ENCODE measurements at places on chromosomes 4 and X.

DNA sequence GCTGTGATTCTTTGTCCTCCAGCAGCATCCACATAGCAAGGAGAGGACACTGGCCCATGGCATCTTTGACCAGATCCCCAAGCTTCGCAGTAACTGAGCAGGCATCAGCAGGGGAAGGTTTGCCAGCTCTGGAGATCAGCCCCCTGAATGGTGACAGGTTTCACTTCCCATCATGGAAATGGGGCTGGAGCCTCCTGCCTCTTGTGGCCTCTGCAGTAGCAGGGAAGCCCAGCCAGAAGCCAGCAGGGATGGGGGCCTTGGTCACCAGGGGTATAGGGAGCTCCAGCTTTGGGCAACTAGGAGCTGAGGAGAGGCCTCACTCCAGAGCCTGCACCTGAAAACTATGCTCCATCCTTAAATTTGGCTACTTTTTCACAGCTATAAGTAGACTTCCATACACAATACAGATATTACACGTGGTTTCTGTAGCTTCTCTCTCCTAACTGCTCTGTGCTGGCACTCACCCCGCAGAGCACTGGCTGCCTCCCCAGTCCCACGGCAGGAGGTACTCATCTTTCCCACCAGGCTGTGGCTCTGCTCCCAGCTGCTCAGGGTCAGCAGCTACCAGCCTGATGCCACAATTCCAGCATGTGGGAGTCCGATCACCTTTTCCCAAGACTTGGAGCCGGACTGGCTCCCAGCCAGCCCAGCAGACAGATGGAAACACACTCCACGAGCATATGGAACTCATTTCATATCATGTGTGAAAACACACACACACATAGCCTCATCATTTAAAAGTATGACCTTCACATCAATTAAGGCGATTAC, 2.8 kb downstream of the TMEM271 start:
- no peak for DNase-seq

DNA sequence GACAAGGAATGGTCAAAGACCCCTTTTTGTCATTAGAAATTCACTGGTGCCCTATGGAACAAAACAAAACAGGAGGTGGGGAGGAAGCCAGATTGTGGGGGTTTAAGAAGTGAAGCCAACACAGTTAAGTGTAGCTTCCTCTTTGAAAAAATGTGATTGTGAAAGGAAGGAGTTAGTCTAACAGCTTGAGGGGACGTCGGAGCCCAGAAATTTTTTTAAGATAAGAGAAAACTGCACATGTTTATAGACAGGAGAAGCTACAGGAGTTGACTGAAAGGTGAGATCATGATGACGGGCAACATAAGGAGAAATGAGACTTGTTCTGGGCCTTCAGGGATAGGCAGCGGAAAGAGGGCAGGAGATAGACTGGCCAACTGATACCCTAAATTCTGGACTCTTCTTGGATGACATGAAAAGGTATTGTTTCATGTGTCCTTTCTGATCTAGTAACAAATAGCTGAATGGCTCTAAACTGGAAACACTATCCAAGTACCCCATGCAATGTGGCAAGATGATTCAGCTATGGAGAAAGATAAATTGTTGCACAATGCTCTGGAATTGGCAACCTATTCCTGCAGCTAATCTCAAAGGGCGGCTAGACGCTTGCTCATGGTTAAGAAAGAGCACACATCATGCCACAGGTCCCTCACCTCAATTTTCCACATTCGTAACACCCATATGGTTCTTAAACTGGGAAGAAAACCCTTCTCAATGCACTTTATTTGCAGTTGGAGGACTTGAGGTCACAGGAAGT, 3.7 kb upstream of the HDAC8 start:
- DNase-seq, result no peak

DNA sequence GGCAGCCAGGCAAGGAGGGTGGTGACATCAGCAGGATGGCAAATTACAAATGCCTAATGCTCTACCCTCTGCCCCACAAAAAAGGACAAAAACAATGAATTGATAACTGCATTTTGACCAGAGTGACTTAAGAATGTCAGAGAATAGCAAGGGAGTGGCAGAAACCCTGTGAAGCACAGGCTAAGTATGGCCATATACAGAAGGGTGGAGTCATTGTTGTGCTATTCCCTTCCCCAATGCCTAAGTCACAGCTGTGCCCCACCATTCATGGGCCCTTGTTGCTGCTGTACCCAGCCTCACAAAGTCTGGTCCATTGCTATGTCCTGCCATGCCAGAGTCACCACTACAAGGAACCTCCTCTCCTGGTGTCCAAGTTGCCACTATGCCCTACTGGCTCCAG, 123.1 kb downstream of the NEK1 start:
- DNase-seq, result no peak

GRCh38 chr4:72817012-72817411, 248.0 kb upstream of the ADAMTS3 start:
- DNase-seq, result peak; percentile 10

- DNase-seq, result peak; percentile 4
Observed at GRCh38 chr4:173135241-173135847, 33.3 kb upstream of the GALNT7 start.

DNA sequence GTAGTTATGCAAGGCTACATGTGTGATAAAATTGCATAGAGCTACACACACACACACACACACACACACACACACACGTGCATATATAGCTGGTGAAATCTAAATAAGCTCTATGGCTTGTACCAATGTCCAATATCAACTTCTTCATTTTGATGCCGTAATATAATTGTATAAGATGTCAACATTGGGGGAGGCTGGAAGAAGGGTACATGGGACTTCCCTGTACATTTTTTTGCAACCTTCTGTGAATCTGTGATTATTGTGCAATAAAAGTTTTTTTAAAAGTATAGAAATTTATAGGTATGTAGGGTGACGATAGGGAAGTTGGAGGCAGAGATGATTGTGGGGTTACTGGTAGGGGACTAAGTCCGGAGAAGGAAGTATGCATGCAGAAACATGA, 105.5 kb downstream of the HDAC8 start:
- no peak for DNase-seq

GRCh38 chr4:38213083-38213805, 253.0 kb downstream of the PTTG2 start:
- no peak for DNase-seq

GRCh38 chr4:6721121-6721520, 5.1 kb downstream of the BLOC1S4 start:
- no peak for DNase-seq

DNA sequence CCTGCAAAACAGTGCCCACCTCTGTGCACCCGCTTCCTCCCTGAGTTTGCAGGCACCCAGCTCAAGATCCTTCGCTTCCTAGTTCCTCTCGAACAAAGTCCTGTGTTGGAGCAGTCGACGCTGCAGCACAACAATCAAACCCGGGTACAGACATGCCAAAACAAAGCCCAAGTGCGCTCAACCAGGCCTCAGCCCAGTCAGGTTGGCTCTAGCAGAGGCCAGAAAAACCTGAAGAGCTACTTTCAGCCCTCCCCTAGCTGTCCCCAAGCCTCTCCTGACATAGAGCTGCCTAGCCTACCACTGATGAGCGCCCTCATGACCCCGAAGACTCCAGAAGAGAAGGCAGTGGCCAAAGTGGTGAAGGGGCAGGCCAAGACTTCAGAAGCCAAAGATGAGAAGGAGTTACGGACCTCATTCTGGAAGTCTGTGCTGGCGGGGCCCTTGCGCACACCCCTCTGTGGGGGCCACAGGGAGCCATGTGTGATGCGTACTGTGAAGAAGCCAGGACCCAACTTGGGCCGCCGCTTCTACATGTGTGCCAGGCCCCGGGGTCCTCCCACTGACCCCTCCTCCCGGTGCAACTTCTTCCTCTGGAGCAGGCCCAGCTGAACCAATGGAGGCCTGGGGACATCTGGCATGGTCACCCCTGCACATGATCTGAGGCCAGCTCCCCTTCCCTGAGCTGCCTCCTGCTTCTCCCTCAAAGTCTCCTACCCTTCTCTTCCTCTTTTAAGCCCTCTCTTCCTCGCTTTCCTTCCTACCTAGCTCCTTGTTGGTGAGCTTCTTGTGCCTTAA, 6.9 kb downstream of the APEX2 start:
- DNase-seq, result no peak

- DNase-seq, result no peak
Observed at GRCh38 chr4:53832549-53832948, 231.9 kb downstream of the CHIC2 start.

GRCh38 chr4:13537832-13538177, 6.5 kb downstream of the NKX3-2 start:
- no peak for DNase-seq

DNA sequence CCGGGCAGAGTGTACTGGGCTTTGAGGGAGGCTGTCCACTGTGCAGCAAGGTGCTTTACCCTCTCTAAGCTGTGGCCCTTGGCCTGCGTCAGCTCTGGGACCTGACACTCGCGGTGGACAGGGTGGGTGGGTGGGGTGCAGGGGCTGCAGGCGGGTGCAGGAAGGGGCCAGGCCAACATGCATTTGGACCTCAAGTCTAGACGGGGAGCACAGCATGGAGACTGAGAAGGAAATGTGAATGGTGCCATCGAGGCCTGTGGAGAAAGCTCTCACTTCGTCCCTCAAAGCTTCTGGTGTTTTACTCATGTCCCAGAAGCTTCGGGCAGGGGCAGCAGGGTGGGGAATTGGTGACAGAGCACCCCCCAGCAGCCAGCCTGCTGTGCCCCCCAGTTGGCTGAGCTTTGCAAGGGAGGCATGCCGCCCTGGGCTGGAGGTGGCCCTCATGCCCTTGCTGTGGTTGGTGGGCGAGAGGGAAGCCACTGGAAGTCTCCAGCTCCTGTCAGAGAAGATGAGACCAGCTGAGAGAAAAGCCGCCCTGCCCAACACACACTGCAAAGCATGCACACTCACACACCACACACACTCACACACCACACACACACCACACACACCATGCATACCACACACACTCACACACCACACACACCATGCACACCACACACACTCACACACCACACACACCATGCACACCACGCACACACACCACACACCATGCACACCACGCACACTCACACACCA, 12.3 kb downstream of the PNMA6E start:
- DNase-seq, result no peak

- peak; percentile 26 for DNase-seq
Observed at GRCh38 chr4:14254252-14254651, 626.7 kb upstream of the BOD1L1 start.

DNA sequence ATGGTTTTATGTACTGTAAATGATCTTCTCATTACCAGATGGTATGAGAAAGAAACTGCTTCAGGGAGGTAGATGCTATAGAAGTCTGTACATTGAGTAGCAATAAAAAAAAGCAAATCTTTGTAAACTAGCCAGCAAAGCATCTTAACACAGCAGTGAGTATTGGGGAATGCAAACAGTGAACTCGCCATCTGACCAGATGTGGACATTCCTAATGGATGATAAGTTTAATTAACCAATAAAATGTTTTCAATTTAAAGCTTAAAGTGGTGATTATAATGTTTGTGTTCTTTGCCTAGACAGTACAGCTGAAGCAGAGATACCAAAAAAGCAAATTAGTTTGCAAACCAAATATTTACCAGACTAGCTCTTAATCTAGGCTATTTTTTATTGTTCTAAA, 1144.2 kb downstream of the FAT4 start:
- DNase-seq, result peak; percentile 12

DNA sequence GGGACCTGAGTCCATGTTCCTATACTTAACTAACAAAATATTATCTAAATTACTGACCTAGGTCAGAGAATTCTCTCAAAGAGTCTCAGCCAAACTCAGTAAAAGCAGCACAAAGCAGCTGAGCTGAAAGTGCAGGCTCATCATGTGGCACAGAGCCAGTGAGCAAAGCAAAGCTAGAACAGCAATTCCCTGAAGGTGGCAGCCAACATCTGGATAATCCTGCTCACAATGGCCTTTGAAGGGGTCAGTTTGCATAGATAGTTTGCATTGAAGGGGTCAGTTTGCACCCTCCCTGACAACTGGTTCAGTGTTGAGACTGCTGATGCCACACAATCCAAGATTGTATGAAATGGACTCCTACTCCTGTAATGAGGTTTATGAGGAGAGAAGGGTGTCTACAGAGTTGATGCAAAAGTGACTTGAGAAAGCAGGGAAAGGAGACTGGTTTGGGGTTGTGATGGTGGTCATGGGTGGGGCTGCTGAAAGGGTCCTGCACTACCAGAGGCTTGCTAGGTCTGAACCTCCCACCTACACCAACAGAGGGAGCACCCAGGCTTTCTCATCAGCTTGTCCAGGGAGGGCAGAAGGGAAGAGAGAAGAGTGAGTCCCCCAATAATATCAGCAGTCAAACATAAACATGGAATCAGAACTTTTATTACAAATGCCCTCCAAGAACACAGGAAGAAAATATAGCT, 39.7 kb downstream of the TRIM61 start:
- DNase-seq, result no peak

GRCh38 chrX:153412746-153413720, 1.8 kb downstream of the ZFP92 start:
- no peak for DNase-seq

DNA sequence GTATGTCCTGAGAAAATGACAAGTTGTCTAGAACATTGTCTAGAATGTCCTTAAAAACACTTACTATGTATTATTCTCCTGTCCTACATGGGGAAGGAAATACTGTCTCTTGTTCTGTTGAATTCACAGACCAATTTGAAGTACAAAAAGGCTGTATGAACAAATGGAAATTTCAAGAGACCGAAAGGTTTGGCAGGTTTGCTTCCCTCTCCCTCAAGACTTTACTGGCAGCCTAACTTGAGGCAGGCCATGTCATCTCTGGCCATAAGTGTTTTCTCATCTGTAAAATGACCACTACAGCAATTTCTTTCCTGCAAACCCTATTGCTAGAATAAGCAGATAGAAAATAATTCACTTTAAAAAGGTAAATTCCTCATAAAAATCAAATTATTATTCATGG, 191.2 kb upstream of the BMP3 start:
- no peak for DNase-seq

Data from HFFc6 (cell line).